ENCODE measurements at places on chromosomes 6 and 20. TPM values are rescaled to one million over a fixed set of nuclear protein-coding genes. Genes with fewer than 3 reads are reported as not detected.

- no peak for DNase-seq
Observed at GRCh38 chr6:90288404-90288803, 8.2 kb downstream of the BACH2 start.

GRCh38 chr20:2738331-2739041 lies 45.9 kb downstream of the EBF4 start:
- DNase-seq, result no peak

DNA sequence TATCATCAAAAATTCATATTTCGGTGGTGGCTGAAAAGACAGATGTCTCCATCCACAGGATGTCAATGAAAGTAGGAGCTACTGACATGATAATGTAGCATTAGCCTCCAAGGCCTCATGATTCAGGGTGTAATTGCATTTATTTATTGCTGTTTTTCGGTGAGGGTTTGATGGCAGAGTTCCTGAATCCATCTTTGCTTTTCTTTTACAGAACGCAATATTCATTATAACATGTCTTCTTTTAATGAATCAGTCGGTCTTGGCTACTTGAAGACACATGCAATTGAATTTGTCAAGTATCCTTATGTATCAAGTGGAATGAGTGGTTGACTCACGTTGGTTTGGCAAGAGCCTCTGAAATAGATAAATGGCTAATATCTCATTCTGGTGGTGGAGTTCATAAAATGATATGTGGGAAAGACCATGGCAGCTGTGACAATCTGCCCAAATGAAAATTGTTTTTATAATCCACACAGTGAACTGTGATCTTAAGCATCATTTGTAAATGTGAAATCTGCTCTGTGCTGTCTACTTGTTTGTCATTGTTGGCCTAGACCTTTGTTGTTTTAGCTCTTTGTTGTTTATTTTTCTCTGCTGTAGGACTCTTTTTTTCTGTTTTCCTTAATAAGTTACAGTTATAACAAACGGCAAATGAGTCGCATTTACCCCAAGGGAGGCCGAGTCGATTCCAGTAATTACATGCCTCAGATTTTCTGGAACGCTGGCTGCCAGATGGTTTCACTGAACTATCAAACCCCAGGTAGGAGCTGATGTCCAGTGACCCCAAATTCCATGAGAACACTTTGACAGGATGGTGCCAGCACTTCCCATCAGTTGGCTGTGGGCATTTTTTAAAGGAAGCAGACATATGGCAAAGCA lies 105.7 kb upstream of the LAMP5 start:
- DNase-seq, result no peak

GRCh38 chr6:139841794-139842215 lies 467.4 kb upstream of the CITED2 start:
- DNase-seq, result no peak

- no peak for DNase-seq
Observed at GRCh38 chr6:20317430-20317829, 84.2 kb upstream of the E2F3 start.

DNA sequence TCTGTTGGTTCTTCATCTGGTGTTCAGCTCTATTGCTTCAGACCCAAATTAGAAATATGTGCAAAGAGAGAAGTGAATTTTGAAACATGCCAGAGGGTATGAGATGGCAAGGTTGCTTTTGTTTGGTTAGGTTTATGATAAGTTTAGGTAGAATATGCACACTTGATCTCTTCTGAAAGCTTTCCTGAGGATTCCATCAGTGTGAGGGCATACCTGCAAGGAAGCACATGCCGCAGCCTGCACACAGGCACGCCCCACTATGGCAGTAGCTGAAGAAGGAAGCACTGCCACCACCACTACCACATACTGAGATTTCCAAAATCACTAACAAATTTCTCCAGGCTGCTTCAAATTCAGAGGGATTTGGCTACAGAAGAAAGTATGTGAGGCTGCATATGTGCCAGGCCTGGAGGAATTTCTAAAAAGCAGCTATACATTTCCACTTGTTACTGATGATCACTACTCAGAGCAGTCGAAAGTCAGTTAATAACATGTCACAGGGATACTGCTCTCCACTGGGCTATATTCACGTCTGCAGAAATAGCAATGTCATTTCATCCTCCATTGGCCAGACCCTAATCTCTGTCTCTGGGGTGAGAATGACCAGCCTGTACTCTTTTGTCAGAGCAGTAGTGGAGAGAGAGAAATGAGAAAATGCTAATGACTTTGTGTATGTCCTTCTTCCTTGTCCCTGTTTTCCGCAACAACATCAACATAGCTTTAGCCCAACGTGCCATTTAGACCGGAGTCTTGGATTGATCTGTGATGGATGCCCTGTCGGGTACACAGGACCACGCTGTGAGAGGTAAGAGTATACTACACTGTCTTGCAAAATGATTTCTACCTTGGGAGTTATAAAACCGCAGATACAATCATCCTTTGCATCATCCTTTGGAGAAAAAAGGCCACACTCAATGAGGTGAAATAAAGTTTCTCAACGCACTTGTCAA lies 396.7 kb downstream of the LAMA2 start:
- no peak for DNase-seq

DNA sequence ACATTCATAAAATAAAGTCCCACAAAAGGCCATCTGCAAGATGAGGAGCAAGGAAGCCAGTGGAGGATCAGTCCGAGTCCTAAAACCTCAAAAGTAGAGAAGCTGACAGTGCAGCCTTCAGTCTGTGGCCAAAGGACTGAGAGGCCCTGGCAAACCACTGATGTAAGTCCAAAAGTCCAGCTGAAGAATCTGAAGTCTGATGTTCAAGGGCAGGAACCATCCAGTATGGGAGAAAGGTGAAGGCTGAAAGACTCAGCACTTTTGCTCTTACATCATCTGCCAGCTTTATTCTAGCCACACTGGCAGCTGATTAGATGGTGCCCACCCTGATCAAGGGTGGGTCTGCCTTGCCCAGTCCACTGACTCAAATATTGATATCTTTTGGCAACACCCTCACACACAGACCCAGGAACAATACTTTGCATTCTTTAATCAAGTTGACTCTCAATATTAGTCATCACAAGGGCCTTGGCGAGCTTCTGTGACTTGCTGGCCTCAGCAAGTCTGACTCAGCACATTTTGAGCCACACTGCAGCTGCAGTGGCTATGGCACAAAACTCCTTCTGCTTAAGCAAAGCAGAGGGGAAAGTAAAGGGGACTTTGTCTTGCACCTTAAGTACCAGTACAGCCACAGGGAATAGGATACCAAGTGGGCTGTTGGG lies 1370.3 kb upstream of the CITED2 start:
- DNase-seq, result no peak

DNA sequence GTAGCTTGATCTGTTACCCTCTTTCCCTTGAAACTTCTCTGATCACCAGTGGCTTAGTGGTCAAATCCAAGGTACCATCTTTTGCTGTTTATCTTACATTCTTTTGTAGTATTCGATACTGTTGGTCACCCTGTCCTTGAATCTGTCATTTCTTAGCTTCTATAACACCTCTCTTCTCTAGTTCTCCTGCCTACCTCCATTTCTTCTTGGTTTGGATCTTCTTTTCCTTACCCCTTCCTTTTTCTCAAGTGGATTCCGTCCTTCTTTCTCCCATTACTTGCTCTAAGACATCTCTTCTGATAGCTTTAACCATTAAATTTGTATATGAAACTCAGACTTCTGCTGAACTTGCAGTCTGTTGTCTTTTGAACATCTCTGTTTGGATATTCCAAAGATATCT lies 39.9 kb downstream of the QKI start:
- no peak for DNase-seq

DNA sequence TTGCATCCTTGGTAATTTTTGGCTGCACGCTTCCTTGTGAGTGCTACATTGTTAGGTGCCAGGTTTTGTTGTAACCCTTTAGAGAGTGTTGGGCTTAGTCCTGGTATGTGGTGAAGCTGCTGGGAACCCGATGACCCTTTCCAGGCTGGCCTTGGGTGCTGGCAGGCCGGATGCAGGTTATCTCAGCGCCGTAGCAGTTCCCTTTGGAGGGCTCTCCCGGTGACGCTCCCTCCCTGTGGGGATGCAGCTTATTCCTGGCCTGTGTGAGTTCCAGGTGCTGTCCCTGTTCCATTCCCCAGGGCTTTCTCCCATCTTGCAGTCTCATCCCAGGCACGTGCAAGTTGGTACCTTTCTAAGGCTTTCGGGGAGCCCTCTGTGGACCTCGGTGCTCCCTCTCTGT lies 13.9 kb upstream of the BHLHE23 start:
- peak; percentile 30 for DNase-seq

- no peak for DNase-seq
Observed at GRCh38 chr6:2794171-2794730, 29.1 kb downstream of the WRNIP1 start.

DNA sequence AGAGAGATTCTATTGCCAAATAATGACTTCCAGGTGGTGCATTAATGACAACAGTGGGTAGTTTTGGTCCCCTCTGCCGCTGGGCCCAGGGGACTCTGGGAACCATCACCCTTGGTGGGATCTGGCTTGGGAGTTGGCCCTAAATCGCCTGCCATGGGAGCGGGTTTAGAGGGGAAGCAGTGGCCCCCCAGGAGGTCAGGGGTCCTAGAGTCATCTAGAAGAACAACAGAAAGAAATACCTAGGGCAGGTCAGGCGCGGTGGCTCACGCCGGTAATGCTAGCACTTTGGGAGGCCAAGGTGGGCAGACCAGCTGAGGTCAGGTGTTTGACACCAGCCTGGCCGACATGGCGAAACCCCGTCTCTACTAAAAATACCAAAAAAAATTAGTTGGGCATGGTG lies 17.8 kb upstream of the ARFGEF2 start:
- DNase-seq, result no peak

GRCh38 chr20:46275091-46275490 lies 33.2 kb downstream of the CDH22 start:
- no peak for DNase-seq

DNA sequence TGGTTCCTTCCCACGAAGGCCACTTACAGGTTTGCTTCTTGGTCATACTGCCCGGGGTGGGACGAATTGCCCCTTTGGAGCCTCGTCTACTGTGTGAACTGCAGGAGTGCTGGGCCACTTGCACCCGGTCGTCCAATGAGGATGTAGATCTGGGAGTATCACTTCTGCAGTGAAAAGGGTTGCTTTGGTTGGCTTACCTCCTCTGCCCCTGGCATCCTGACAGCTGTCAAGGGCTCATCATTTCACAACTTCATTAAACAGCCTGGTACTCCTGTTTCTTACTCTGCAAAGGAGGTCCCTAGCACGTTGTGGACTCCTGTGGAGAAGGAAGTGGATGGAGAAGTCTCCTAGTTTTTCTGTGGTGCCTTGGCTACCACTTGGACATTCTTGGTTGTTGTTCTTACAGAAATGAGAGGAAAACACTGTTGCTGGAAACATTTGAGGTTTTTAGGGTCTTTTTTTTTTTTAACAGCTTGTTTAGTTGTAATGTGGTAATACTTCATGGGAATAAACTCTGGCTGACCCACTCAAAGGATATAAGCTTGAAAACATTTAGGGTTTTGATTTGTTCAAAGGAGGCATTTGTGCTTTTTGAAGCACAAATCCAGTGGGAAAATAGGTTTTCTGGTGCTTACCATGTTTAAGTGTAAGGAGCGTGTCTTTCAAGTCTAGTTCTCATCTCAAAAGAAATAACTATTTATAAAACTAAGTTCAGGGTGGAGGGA lies 60.7 kb downstream of the AKAP12 start:
- no peak for DNase-seq

DNA sequence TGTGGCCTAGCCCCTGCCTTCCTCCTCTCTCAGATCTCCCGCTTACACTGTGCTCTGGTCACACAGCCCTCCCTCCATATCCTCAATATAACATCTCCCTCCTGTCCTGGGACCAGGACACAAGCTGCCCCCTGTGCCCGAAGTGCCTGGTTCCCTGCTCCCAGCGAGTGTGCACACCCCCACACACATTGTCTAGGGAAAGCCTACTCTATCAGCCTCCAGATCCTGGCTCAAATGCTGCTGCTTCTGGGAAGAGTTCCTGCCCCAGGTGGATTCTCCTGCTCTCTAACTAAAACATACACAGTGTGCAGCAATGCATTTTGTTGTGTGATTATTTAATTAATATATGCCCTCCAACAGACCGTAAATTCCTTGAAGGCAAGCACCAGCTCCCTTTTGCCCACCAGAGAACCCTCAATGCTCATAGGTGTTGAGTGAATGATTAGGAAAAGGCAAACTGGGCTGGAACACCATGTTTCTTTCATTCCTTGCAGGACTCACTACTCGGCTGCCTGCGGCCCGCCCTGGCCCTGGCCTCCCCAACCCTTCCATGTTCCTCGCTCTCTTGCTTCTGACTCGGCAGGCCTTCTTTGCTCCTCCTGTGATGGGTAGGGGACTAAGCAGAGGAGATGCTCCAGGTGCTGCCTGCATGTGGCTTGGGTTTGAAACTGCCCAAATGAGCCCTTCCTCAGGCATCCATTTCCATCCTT lies 194.6 kb downstream of the ZDHHC14 start:
- DNase-seq, result no peak

GRCh38 chr6:126086560-126086959 lies 100.2 kb downstream of the TRMT11 start:
- no peak for DNase-seq

DNA sequence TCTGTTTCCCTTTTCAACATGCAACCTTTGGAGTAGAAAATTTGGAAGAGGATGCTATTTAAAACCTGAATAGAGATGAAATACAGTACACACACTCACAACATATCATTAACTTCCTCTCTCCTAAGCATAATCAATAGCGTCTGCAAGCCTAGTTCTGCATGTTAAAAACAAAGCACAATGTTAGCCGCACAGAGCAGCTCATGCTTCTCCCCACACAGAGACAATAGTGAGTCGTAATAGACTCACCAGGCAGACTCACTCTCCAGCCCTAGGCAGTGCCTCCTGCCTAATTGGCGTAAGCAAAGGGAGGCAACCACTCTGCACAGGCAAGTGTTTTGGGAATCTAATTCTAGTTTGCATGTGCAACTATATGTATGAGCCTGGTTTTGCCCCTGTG lies 45.8 kb upstream of the ARID1B start:
- no peak for DNase-seq

GRCh38 chr6:23637296-23637695 lies 488.7 kb upstream of the NRSN1 start:
- DNase-seq, result no peak

DNA sequence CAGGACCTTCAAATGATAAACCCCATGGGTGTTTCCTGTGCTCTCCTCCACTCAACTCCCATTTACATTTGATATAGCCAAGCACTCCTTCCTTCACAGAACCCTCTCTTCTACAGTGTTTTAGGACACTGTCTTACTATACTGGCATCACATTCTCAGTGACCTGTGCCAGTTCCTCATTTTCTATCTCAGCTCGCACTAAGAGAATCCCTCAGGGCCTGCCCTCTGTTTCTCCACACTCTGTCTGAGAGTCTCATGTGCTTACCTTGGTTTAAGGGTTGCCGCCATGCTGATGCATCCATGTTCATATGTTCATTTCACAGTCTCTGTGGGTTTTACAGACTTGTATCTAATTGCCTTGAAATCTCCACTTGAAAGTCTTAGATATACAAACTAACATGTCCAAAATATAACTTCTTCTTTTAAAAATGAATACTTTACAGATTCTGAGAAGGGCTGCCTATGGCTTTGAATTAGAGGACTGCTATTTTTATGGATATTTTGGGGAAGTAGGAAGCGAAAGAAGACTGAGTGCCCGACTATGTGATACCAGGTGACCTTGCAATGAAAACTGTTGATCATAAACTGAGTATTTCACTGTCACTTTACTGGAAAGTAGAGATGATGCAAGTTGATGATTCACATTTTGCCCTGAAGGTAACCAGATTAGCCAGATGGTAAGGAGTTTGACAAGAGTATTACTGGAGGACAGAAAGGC lies 153.1 kb upstream of the SIM1 start:
- DNase-seq, result no peak

The SCUBE3 gene
- 63.6 TPM for total RNA-seq

The RIPOR3 gene
- total RNA-seq, result 3.4 TPM

The HEY2 gene
- 19.1 TPM for total RNA-seq

The OTOR gene
- total RNA-seq, result not detected

The MLN gene
- not detected for total RNA-seq

The PRR18 gene
- not detected for total RNA-seq

The RCAN2 gene
- 87.3 TPM for total RNA-seq

Data from aorta (tissue), 5 donors.